Gastrocnemius medialis (tissue), 4 donors: ENCODE measurements at places on chromosomes 2 and 18.
A peak's percentile ranks its signal among the peaks of the same experiment; 100 is the strongest.

- DNase-seq: peak; percentile 41
Measured at GRCh38 chr2:55168221-55169154, 63.6 kb downstream of the CLHC1 start.

- no peak for DNase-seq
Measured at GRCh38 chr2:96412307-96413258, 77.0 kb downstream of the NCAPH start.

DNA sequence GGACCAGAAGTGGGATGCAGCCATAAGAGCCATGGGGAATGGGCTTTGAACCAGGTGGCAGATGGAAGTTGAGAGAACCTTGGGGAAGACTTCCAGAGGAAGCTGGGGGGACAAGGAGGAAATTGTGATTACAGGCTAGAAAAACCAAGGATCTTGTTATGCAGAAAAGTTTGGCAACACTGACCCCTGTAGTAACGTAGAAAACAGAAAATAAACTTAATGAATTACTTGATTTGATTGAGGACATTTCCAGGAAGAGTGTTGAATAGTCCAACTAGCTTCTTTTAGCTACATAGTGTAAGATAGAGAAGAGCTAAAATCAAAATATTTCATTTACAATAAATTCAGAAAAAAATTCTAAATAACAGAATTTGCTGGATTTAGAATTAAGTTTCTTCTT is 91.9 kb upstream of the GPC1 start:
- DNase-seq: no peak

DNA sequence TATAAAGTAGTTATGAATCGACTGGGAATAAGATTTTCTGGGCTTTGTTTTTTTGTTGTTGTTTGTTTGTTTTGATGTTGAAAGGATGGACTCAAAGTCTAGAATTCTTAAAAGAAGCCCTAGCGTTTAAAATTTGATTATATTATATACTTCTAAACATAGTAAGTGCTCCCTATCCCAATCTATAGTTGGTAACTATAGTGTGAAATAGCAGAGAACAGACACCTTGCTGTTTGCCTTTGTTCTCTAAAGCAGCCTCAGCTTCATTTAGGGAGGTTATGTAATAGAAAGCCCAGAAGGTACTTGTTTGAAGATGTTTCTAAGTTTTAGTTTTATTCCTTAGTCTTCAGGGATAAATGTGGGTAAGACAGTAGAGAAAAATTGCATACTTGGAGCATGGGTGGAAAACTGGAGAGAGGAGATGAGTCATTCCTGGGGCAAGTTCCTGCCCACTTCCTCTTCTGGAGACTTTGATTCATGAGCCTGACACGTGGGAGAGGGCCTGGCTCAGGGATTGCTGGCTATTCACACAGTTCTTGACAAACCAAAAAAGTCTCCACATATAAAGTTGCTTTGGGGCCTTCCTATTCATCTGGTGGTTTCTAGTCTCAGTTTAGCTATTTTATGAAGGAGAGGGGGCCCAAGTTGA is 131.9 kb downstream of the MYO1B start:
- DNase-seq: peak; percentile 14

GRCh38 chr2:141055531-141055930 is 1075.3 kb downstream of the LRP1B start:
- no peak for DNase-seq

- no peak for DNase-seq
Measured at GRCh38 chr2:172196768-172197431, 94.2 kb upstream of the DLX2 start.

GRCh38 chr2:43941966-43942365 is 53.8 kb downstream of the LRPPRC start:
- DNase-seq: no peak

- DNase-seq: no peak
Measured at GRCh38 chr2:8239531-8240088, 442.2 kb upstream of the ID2 start.

DNA sequence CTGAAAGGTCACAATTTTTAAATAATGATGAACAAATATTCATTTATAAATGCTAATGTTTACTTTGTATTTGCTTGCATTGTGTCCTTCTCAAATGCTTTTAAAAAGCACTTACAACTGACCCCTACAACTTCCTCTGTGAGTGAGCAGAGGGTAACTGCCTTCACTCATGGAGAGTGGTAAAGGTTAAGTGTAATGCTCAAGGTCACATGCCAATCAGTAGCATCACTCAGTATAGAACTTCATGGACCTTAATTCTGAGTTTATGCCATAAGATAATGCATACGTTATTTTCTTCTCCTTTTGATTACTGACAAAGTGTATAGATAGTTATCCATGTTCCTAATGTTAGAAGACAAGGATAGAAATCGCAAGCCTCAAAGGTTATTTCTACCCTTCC is 91.8 kb upstream of the SERTAD2 start:
- no peak for DNase-seq

- no peak for DNase-seq
Measured at GRCh38 chr18:2981212-2981728, 31.7 kb downstream of the LPIN2 start.

- no peak for DNase-seq
Measured at GRCh38 chr2:105961599-105962146, 217.0 kb downstream of the NCK2 start.

GRCh38 chr2:227942021-227942420 is 70.6 kb downstream of the DAW1 start:
- no peak for DNase-seq

DNA sequence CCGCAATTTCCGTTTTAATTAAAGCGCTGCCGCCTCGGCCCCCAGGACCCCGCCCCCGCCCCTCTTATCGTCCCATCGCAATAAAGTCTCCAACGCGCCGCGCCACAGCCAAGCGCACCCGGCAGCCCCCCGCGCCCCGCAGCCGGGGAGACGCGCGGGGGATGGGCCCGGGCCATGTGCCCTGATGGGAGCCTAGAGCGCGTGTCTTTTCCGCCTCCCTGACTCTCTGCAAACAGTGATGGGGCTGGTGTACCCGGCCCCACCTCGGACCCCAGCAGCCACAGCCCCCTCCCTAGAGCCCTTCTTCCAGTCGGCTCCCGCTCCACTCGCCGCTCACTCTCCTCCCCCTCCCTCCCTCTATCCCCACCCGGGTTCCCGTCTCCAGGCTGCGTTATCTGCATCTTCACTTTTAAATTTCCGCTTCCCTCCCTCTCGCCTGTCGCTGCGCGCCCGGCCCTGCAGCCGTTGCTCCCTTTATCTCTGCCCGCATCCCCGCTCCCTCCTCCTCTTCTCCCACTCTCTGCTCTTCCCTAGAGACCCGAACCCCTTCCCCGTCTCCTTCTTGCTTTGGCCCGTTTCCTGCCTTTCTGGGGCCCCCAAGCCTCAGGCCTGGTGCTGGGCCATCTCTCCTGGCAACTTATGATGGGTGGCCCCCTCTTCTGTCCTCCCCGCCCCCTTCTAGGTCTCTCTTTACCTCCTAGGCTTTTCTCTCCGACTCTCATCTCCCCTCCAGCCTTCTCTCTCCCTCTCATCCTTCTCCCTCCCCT is 524 bp upstream of the FEV start:
- no peak for DNase-seq

DNA sequence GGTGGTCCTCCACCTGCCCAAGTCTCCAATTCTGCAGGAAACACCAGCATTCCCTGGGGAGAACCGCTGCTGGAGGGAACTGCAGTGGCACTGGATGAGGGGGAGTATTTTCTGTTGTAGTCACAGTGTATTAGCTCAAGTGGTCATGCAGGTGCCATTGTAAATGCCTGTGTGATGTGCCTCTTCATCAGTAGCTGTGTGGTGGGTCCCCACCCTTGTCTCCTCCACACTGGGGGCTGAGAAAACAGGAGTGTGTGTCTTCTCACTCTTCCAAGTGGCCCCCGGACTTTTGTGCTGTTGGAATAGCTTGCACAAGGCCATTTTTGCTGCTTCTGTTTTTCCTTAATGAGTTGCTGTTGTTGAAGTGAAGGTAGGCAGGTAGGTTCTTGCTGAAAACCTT is 8.7 kb downstream of the NCK2 start:
- no peak for DNase-seq

GRCh38 chr2:1772471-1773267 is 28.4 kb upstream of the PXDN start:
- DNase-seq: no peak
